Activated T-helper 1 cell treated with anti-CD3 and anti-CD28 coated beads, Interleukin-2, amount 50 U/mL, for 16 hours (primary cell): ENCODE measurements at places on chromosomes 11 and 22.

DNA sequence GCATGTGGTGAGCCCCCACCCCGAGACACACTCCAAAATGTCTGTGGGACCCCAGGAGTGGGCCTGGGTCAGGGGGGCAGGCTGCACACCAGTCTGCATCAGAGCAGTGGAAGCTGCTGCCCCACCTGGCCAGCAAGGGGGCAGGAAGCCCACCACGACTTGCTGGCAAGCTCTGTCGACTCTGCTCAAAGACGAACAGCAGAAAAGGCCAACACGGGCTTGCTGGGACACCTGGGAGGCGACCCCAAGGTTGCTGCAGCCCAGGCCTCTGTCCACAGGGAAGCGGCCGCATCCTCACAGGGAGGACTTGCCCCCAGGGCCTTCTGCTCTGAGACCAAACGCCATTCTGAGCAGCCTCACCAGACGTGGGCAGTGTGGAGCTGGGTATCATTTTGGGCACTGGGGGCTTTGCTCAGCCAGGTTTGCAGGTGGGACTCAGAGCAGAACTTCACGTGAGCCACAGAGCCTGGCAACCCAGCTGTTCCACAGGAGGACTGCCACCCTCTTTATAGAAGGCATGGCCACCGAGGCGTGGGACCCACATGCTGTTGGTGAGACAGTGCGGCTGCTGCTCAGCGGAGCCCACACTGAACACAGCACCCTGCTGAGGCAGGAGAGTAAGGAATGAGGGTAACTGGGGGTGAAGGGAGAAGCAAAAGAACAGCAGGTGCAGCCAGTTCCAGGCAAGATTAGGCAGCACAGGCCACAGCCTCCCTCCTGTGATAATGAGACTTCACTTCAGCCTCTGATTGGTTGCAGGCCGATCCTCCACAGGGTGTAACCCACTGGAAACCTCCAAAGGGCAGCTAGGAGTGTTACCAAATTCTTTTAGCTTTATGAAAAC, 11.0 kb downstream of the IL17REL start:
- no peak for DNase-seq

DNA sequence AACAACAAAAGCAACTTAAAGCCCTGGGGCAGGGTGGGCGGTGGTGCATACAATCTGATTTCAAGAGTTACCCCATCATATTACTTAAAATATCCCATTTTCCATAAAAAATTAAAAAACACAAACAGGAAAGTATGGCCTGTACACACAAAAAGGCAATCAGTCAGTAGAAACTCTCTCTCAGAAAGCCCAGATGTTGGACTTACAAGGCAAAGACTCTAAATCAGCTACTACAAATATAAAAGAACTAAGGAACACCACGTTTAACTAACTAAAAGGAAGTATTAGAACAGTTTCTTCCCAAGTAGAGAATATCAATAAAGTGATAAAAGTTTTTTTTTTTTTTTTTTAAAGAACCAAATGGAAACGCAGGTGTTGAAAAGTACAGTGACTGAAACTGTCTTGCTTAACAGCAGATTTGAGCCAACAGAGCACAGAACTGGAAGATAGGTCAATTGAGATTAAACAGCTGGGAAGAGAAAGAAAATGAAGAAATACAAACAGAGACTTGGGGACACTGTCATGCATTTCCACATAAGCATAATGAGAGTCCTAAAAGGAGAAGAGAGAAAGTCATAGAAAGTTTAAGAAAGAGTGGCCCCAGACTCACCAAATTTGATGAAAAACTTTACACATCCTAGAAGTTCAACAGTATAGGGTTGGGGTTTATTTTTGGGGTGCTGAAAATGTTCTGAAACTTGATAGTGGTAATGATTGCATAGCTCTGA, 8.6 kb downstream of the SC5D start:
- no peak for DNase-seq

GRCh38 chr11:83971063-83971462, 684.9 kb upstream of the CCDC90B start:
- DNase-seq = no peak

DNA sequence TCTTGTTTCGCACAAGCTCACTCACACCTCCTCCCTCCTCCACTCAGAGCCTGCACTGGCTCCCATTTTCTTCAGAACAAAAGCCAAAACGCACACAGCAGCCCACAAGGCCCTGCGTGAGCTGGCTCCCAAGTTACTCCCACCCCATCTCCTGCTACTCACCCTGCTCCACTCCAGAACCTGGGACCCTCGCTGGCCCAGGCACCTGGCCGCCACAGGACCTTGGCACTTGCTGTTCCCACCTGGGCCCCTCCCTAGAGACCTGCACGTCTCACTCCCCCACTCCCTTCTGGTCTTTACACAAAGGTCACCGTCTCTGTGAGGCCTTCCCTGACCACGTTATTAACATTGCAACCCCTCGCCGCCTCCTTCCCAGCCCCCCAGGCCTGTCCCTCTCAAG, 945 bp upstream of the MFNG start:
- no peak for DNase-seq

GRCh38 chr11:2594267-2594666, 105.5 kb downstream of the KCNQ1OT1 start:
- DNase-seq = no peak

DNA sequence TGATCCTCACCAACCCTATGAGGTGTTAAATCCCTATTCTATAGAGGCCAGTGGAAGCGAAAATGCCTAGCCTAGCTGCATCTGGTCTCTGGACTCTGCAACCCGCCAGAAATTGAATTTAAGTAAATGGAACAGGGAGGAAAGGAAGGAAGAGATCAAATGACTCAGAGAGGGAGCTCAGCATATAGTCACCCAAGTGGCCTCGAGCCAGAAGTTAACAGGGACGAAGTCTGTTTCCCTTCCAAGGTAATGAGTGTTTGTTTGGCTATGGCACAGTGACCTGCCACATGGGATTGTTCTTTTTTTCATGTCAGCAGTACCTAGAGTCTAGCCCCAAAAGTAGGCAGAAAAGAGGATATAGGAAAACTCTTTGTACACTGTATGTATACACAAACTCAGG, 66.3 kb downstream of the PAK1 start:
- DNase-seq = no peak

DNA sequence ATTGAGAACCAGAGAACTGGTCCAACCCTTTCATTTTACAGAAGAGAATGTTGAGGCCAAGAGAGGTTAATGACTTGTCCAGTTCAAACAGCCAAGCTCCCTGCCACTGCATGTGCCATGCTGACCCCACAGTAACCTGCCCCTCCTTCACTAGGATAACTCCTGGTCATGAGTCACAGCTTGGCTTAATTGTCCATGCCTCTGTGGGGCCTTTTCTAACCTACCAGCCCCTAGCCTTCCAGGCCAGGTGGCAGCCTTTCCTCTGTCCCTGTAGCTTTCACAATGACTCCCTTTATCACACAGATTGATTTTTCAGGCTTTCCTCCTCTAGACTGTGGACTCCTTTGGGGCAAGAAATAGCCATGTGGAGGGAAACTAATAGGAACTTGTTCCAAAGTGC, 97.2 kb downstream of the PIWIL4 start:
- DNase-seq = no peak

- DNase-seq = peak; percentile 31
Measured at GRCh38 chr11:73141309-73142127, 600 bp downstream of the FCHSD2 start.

DNA sequence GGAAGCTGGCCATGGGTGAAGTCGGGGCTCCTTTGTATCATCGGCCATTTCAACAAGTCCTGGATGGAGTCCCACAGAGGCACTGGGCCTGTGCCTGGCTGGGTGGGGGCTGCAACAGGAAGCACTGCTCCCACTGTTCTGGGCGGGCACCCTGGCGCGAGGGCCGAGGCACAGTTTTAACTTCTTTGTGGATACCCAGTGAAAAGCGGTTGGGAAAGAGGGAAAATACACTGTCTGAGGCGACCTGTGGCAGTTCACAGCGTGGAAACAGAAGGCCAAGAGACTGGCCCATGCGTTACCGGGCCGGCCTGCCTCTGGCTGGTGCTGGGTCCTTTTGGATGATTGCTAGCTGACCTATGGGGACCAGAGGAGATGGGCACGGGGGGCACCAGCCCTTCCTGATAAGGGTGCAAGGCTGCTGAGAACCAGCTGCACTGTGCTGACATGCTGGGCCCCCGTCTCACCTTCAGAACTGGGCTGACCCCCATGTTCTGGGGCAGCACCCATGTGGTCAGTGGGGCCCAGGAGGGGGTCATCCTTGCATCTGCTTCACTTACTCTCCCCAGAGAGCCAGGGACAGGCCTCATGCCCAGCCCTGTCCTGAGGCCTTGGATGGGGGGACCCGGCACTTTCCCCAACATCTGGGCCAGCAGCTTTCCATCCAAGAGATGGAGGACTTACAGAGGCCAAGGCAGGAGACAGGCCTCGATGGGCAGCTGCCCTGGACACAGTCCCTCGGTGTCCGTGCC, 4.2 kb downstream of the OVOL1 start:
- no peak for DNase-seq

DNA sequence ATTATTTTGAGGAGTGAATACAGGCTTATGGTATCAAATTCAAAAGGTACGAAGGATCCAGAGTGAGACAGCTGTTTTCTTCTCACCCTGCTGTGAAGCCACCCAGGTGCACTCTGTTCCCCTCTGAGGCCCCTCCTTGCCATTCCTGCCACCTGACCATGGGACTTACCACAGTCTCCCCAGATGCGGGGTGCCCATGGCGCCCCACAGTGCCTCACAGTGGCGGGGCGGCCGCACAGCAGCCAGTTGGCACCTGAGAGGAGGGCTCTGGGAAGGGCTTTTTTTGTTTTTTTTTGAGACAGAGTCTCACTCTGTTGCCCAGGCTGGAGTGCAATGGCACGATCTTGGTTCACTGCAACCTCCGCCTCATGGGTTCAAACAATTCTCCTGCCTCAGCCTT, 151.7 kb downstream of the CEP164 start:
- DNase-seq = no peak

GRCh38 chr11:133957900-133958299, 1.1 kb upstream of the IGSF9B start:
- no peak for DNase-seq

DNA sequence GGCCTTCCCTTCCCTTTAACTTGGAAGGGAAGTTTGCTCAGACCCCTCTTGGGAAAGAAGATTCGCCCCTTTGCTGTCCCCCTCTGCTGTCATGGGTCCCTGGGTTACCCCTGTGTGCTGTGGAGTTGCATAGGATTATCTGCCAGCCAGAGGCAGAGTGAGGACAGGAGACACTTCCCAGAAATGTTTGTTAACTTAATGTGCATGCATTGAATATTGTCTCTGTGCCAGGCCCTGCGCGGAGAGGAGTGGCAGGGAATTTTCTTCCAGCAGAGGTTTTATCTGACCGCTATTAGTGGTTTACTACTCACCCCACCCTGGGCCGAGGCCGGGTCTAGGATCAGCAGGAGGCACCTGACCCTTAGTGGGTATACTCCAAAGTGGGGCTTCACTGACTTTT, 894.8 kb downstream of the TBC1D22A start:
- DNase-seq = no peak

DNA sequence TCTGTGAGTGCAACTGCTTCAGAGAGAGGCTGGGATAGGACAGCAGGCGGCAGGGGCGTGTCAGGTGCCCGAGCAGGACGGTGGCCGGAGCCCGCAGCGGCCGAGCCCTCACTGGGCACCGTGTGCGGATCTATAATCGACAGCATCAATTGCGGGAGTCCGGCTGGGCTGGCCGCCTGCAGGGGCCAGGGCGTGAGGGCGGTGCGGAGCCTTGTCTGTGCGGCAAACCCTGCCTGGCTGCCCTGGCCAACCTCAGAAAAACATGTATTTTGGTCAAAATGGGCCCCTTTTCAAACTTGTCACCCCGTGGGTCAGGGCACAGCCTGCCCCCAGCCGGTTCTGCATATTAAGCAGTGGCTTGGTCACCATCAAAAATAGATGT, 91.3 kb upstream of the KCNQ1OT1 start:
- DNase-seq = no peak

DNA sequence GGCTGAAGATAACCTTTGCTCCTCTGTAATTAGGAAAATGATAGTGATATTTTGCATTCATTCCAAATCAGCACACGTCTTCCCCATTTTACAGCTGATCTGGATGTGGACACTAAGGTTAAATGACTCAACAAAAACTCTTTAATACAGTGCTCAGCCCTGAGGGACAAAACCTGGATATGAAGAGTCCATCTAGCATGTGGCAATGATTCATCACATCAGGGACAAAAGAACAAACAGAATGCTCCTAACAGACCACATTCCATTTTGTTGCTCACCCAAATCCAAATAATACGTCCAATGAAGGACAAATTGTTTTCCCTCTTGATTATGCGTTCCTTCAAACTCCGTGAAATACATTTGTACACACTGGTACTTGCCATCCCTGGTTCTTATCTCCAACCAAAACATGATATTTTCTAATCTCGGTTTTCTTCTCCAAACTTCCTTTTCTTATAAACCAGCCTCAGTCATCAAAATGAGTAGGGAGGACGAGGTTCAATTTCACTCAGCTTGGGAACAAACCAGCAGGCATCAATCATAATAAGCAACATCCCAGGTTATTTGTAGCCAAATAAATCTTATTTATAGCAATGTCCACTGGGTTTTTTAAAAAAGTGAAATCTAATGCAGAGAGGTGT, 53.7 kb upstream of the MTMR2 start:
- no peak for DNase-seq
